ENCODE measurements at places on chromosomes 6 and 20. TPM values are rescaled to one million over a fixed set of nuclear protein-coding genes. Genes with fewer than 3 reads are reported as not detected.

Gene NEURL2
- total RNA-seq = 12.6 TPM

Gene ITPR3
- 42.1 TPM for total RNA-seq

Gene LINC00237
- 1.8 TPM for total RNA-seq

Gene PRND
- not detected for total RNA-seq

Gene TMEM244
- total RNA-seq = not detected

Gene NECAB3
- 105 TPM for total RNA-seq

Gene HLA-DQB1
- total RNA-seq = not detected

Gene ZSCAN16
- 5.8 TPM for total RNA-seq

Gene APOBEC2
- total RNA-seq = 2.5 TPM

Gene TRIM31
- total RNA-seq = 0.74 TPM

Gene KCNG1
- 1.5 TPM for total RNA-seq

Gene CDH26
- total RNA-seq = 1.5 TPM

Gene IL17F
- total RNA-seq = not detected

Gene TMEM200A
- total RNA-seq = 15.6 TPM

Gene DNAJC5
- total RNA-seq = 124 TPM

Gene HRH3
- not detected for total RNA-seq

DNA sequence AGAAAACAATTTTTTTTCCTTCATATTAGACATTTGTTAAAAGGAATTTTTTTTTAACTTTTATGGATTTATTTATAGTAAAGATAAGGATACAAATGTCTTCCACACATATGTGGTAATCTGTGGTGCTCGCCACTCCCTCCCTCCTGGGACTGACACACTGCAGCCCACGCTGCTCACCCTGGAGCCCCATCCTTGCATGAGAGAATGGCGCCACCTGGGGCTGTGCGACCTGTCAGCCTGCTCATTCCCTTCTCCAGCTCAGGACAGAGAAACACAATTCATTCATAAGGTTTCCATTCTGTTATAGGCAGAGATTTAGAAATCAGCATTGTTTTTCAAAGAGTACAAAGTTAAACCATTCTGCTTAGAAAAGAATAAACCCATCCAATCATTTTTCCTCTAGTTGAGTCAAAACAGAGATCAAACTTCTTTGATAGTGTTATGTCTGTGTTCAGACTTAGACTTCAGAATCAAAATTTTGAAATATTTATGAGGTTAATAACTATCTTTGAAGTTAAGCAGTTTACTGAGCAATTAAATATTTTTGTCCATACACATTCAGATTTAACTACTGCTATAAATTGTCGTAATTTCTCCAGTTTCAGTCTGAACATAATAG, 42.8 kb upstream of the DYNLRB1 start:
- H3K27ac ChIP-seq = no peak overlapping the region
- H3K4me3 ChIP-seq = no peak overlapping the region
- H3K36me3 ChIP-seq = peaks cover 5% of the 10 kb centered on the region
- H3K4me1 ChIP-seq = peaks cover 8% of the 10 kb centered on the region

DNA sequence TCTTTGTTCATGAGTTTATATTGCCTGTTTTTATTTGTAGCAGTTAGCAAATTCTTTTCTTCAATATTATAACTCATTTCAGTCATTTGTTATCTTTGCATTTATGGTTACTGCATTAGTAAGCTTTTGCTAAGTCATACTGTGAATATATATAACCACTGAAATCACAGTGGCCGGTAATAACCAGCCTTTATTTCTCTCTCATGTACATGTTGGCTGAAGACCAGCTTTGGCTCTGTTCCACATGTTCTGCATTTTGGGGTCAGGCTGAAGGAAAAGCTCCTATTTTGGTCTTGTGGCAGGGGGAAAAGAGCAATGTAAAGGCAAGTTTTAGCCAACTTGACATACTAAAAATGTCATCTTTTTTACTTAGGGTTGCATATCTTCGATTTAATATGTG, 276.3 kb downstream of the BCKDHB start:
- H3K4me1 ChIP-seq = no peaks in the 10 kb centered on the region
- H3K27me3 ChIP-seq = no peaks in the 10 kb centered on the region
- H3K4me3 ChIP-seq = no peak overlapping the region
- H3K27ac ChIP-seq = no peak overlapping the region
- no peak for DNase-seq

GRCh38 chr20:571754-572441, 28.3 kb upstream of the CSNK2A1 start:
- no peaks in the 10 kb centered on the region for H3K27me3 ChIP-seq
- H3K4me3 ChIP-seq = no peak overlapping the region
- peak; percentile 21 for DNase-seq
- H3K4me1 ChIP-seq = peaks cover 24% of the 10 kb centered on the region
- H3K27ac ChIP-seq = no peak overlapping the region

GRCh38 chr6:16505711-16506357, 255.4 kb downstream of the ATXN1 start:
- no peaks in the 10 kb centered on the region for H3K27me3 ChIP-seq
- no peak overlapping the region for H3K27ac ChIP-seq
- no peak overlapping the region for H3K4me3 ChIP-seq
- H3K36me3 ChIP-seq = no peaks in the 10 kb centered on the region
- no peaks in the 10 kb centered on the region for H3K4me1 ChIP-seq

DNA sequence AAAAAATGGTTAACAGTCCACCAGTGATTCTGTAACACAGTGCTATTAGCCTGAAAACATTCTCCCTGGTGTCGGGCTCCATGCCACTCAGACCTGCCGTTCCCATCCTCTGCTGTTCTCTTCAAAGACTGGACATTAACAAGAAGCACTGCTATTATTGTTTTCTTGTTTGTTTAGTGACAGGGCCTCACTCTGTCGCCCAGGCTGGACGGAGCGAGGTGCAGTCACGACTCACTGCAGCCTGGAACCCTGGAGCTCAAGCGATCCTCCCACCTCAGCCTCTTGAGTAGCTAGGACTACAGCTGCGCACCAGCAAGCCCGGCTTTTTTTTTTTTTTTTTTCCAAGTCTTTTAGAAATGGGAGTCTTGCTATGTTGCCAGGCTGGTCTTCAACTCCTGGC, 9.6 kb downstream of the RMND1 start:
- DNase-seq = no peak
- peaks cover 42% of the 10 kb centered on the region for H3K4me1 ChIP-seq
- peaks cover 1% of the 10 kb centered on the region for H3K36me3 ChIP-seq
- no peak overlapping the region for H3K27ac ChIP-seq
- no peak overlapping the region for H3K4me3 ChIP-seq

DNA sequence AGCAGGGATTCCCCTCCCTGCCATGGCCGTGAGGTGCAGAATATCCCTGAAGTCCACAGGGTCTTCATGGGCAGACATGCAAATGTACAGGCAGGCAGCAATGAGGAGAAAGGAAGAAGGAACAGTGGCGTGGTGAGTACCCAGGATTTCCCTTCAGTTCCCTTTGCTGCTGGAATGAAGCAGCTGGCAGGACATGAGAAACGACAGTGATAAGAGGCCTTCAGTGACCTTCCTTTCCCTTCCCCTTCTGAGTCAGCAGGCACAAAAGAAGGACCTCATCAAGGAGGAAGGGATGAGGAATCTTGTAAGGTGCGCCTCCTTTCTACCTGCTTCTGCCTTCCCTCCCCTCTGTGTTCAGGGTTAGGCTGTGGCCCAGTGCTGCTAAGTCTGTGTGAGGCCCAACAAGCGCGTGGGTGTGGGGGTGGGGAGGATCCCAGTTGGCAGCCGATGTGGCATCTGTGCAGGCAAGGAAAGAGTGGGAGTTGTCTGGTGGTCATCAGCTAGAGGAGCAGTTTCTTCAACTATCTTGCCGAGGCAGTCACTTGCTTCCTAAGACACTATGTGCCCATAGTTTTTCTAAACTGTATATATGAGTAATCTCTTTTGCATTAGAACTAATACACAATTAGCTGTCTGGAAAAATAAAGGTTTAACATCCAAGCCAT, 29.5 kb upstream of the FBXO9 start:
- no peak for DNase-seq
- no peak overlapping the region for H3K27ac ChIP-seq
- no peaks in the 10 kb centered on the region for H3K27me3 ChIP-seq
- peaks cover 3% of the 10 kb centered on the region for H3K36me3 ChIP-seq
- no peak overlapping the region for H3K4me3 ChIP-seq

- H3K4me1 ChIP-seq = peaks cover under 1% of the 10 kb centered on the region
- no peak for DNase-seq
- H3K4me3 ChIP-seq = no peak overlapping the region
- H3K36me3 ChIP-seq = no peaks in the 10 kb centered on the region
- no peak overlapping the region for H3K27ac ChIP-seq
Measured at GRCh38 chr6:1386038-1386709, 3.2 kb upstream of the FOXF2 start.

DNA sequence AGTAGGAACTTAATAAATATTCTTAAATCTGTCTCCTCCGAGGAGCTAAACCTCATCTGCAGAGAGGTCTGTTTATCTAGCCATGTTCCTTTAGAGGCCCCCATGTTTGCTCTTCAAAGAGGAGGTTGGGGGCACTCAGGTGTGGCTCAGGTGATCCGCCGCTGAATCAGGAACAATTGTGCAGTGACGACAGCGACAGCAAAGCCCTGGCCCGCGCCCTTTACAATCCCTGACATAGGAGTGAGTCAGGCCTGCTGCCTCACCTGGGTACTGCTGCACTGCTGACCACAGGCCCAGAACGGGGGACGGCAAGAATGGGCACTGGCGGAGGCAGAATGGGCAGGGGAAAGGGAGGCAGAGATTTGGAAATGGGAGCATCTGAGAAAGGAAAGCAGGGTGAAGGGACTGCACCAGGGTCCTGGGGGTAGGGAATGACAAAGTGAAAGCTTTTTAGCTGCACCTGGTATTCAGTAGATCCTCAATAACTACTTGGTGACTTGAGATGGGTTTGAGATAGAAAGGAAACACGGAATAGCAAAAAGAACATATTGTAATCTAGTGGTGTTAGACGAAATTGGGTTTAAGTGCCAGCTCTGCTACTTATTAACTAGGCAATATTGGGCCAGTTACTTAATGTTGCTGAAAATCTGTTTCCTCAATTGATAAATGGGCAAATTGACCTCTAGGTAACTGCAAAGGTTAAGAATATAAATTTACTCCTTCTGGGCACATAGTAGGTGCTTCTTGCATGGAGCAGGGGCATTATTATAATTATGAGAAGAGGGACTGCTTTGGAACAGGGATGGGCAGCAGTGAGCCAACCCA, 5.4 kb upstream of the IER3 start:
- no peak overlapping the region for H3K4me3 ChIP-seq
- H3K4me1 ChIP-seq = peaks cover 27% of the 10 kb centered on the region
- peak overlapping the region; percentile 90 for H3K27ac ChIP-seq
- peak; percentile 62 for DNase-seq

- no peak for DNase-seq
- H3K27me3 ChIP-seq = no peaks in the 10 kb centered on the region
- no peak overlapping the region for H3K27ac ChIP-seq
- no peak overlapping the region for H3K4me3 ChIP-seq
Measured at GRCh38 chr6:4300917-4301316, 165.5 kb upstream of the ECI2 start.

DNA sequence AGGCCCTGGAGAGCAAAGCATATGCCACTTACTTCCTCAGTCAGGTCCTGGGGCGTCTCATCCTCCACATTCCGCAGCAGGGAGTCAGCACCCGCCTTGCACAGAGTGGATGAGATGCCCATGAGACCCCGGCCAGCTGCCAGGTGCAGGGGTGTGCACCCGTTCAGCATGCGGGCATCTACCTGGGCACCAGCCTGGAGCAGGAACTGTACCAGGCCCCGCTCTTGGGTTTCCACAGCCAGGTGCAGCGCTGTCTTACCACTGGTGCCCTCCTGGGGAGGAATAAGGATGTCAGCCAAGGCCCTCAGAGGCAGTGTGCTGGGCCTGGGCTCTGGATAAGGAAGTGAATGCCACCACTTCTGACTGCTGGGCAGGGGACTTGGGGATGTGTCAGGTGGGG, 2.7 kb upstream of the SLC35B2 start:
- H3K27ac ChIP-seq = no peak overlapping the region
- peaks cover 28% of the 10 kb centered on the region for H3K4me1 ChIP-seq
- no peaks in the 10 kb centered on the region for H3K27me3 ChIP-seq
- peaks cover 1% of the 10 kb centered on the region for H3K36me3 ChIP-seq
- no peak for DNase-seq

GRCh38 chr20:38728191-38728781, 4.0 kb downstream of the SLC32A1 start:
- no peak overlapping the region for H3K4me3 ChIP-seq
- H3K27me3 ChIP-seq = peaks cover 8% of the 10 kb centered on the region
- H3K4me1 ChIP-seq = peaks cover 17% of the 10 kb centered on the region
- no peak for DNase-seq
- no peak overlapping the region for H3K27ac ChIP-seq

DNA sequence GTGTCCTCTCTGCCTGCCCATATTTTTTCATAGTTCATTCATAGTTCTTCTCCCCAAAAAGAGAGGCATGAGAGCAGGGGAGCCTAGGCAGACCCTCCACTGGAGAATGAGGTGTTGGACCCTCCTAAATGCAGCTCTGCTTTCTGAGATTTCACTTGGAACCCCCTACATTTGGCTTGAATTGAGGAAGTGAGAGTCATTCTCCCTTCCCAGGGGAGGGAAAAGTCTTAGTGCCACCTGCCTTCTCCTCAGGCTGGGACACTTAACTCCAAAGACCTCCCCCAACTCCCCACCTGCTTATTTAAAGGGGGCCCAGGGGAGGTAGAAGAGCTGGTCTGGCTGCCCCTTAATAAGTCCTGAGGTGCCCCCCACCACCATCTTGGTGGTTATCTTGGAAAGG, 78.2 kb downstream of the CHMP4B start:
- no peak overlapping the region for H3K27ac ChIP-seq
- no peaks in the 10 kb centered on the region for H3K27me3 ChIP-seq
- H3K4me1 ChIP-seq = peaks cover 2% of the 10 kb centered on the region
- no peak overlapping the region for H3K4me3 ChIP-seq
- no peaks in the 10 kb centered on the region for H3K36me3 ChIP-seq

DNA sequence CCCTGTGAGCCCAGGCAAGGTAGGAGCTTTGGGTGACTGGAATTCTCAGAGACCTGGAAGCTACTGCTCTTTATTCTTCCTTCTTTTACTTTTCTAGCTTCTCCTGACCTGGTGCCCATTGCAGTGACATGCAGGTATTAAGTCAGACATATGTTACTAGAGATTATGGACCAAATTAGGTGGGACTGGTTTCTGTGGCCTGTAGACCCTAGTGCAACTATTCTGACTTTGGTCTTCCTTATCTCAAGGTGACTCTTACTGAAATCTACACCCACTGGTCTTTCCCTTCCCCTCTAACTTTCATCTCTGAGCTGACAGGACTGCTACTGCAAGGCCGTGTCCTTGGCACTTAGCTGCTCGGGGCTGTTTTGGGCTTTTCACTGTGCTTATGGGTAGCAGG, 24.4 kb upstream of the TMEM217 start:
- H3K4me3 ChIP-seq = no peak overlapping the region
- H3K4me1 ChIP-seq = no peaks in the 10 kb centered on the region
- DNase-seq = no peak
- peaks cover 5% of the 10 kb centered on the region for H3K36me3 ChIP-seq

- DNase-seq = no peak
- no peak overlapping the region for H3K4me3 ChIP-seq
- no peak overlapping the region for H3K27ac ChIP-seq
- no peaks in the 10 kb centered on the region for H3K36me3 ChIP-seq
- no peaks in the 10 kb centered on the region for H3K27me3 ChIP-seq
Measured at GRCh38 chr20:36646678-36647077, 682 bp upstream of the SLA2 start.

GRCh38 chr6:106535012-106535411, 94.3 kb downstream of the RTN4IP1 start:
- no peaks in the 10 kb centered on the region for H3K27me3 ChIP-seq
- no peak overlapping the region for H3K27ac ChIP-seq
- H3K36me3 ChIP-seq = no peaks in the 10 kb centered on the region

- no peaks in the 10 kb centered on the region for H3K36me3 ChIP-seq
- H3K27ac ChIP-seq = no peak overlapping the region
- no peaks in the 10 kb centered on the region for H3K4me1 ChIP-seq
- no peaks in the 10 kb centered on the region for H3K27me3 ChIP-seq
- no peak overlapping the region for H3K4me3 ChIP-seq
Measured at GRCh38 chr6:51352506-51353029, 533.9 kb downstream of the TFAP2B start.
